Transverse colon (tissue), 4 donors: ENCODE measurements at places on chromosomes 4 and X.

DNA sequence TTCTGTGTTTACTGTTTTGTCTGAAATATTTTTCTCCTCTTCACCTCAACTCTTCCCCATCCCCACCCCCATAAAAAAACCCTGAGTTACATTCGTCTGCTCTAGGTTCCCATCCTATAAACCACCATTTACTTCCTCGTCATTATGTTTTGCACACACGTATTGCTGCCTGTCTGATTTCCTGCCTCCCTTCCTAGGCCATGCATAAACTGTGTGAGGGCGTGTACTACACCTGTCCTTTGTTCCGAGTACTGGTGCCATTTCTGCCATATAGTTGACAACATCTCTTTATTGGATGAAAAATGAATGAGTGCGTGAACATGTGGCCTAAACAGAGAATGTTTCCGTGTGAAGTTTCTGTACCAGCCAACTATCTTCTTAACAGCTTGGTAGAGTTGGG, 258.5 kb upstream of the FAT1 start:
- no peak for DNase-seq

- DNase-seq: no peak
Measured at GRCh38 chr4:133347409-133347808, 198.3 kb downstream of the PCDH10 start.

DNA sequence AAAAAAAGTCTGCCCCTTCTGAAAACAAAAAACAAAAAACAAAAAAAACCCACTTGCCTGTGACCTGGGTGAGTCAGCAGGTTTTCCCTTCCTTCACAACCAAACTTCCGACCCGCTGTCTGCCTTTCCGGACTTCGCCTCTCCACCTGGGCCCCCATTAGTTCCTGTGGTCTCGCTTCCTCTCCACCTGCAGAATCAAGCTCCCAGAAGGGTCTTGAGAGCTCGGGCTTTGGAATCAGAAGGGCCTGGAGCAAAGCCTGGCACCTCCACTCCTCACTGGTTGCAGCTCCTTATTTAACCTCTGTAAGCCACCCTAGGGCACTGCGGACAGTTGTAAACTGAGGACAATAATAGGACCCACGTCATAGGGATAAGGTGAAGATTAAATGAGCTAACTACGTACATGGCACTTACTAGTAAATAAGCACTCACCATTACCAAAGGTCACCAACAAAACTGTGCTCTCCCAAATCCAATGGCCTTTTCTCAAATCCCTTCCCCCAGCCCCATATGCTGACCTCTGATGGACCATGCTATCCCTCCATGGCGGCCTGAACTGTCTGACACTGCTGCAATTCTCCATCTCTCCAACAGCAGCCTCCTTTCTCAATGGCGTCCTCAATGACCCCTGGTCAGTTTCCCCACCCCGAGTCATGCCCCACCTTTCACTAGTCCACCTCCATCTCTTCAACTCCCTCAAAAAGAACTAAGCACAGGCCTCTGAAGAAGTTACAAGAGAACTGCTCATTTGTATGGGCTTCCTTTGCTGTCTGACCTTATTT, 64.2 kb downstream of the IRF2 start:
- DNase-seq: peak; percentile 42

DNA sequence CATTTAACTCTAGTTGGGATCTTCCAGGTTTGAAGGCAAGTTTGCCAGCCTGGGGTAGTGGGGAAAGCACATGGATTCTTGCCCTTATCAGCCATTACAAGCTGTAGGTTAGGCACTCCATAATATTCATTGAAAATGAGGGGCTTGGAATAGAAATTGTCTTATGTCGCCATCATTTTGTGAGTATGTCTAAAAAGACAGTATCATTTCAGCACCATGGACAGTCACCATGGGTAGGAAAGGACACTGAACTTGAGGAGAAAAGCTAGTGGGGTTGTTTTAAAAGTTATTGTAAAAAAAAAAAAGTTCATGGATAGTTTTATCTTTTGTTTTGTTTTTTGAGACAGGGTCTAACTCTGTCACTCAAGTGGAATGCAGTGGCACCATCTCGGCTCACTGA, 356.1 kb downstream of the HNRNPD start:
- no peak for DNase-seq

GRCh38 chr4:6783111-6783981, 819 bp downstream of the KIAA0232 start:
- peak; percentile 94 for DNase-seq

DNA sequence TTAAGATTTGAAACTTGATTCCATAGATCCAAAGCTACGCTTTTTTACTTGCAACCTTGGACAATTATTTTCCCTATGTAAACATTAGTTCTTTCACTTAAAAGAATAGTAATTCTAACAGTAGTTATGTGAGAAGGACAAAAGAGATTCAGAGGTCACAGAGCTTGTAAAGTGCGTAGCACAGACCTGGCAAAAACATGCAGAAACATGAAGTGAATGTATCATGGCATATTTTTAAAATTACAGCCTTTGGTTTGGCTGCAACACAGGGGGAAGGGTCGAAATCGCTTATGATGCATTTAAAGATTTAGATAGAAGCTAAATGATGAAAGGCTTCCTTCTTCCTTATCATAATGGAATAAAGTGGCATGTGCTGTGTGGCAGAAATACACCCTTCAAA, 1068.8 kb downstream of the ARAP2 start:
- DNase-seq: no peak

DNA sequence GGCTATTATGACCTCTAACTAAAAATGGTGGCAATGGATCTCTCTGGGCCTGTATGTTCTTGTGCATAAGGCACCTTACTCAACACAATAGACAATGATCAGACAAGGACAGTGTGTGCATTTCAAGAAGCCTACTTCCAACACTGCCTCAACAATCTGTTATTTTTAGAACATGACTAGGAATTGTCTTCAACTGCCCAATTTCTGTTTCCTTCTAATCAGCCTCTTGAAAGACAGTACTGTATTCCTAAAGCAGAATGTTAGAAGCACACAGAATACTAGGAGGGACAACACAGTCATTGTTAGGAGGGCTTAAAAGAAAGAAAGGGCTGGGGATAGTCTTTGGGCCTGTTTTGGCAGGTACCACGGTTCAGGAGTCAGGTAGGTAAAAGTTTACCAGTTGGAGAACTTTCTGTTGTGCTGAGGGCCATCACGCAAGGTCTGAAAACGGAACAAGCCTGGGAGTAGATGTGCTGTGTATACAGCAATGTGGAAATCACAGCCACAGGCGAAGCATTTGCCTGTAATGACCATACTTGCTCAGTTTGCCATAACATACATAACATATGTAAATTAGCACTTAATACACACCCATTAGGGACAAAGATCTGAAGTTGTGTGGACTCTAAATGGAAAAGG, 100.8 kb upstream of the ATXN3L start:
- no peak for DNase-seq

DNA sequence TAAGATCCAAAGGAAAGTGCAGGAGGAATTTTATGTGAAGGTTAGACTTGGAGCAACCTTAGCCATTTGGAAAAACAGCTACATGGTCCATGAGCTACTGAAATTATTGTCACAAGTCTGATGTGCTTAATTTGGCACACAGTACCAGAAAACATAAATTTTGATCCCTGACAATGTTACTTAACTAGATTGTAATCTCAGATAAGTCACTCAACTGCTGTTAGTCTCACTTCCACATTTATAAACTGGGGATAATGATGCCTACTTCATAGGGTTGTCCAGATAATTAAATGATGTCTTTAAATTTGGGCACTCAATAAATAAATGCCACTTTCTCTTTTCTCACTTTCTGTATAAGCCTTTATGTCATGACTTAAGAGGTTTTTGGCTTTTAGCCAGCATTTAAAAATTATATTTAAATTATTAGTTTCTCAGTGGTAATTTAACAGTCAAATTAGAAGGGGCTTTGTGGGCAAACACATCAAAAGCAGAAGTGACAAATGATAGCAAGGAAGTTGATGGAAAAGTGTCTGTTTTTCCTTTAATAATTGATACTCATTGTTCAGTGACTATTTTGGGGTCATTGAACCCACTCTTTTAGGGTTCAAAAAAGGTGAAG, 58.3 kb downstream of the PAQR3 start:
- DNase-seq: no peak
